SJCRH30 (cell line): ENCODE measurements at places on chromosomes 5 and 9.

- DNase-seq: no peak
Measured at GRCh38 chr5:67693956-67694809, 497.6 kb upstream of the CD180 start.

GRCh38 chr5:164958688-164959087 is 1453.3 kb downstream of the MAT2B start:
- no peak for DNase-seq

DNA sequence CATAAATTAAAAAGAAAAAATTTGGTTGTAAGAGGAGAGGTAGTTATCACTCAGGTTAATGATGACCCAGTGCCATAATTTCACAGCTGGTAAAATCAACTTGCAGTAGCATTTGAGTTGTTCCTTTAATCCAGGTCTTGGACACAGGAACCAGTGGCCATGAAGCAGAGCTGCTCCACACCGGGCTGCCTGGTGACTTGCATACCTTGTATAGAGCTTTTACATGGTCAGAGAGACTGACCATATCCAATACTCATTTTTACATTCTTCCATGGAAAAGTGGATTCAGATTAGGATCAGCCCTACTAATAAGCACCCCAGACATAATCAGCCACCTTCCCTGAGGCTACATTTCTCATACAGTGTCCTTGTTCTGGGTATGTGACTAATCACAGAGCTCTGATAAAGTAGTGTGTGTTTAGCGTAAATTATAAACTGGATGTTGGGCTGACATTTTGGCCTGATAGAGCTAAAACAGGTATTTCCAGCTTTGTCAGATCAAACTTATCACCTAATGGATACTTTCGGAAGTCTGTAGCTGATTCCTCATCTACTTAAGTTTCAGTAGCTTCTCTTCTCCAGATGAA is 77.0 kb upstream of the ZSWIM6 start:
- DNase-seq: no peak

GRCh38 chr9:6764523-6764922 is 6.8 kb downstream of the KDM4C start:
- no peak for DNase-seq
